NCI-H69 (cell line): ENCODE measurements at places on chromosomes 13 and 19.

GRCh38 chr19:23867895-23868294, 46.8 kb upstream of the ZNF726 start:
- DNase-seq: peak; percentile 6

DNA sequence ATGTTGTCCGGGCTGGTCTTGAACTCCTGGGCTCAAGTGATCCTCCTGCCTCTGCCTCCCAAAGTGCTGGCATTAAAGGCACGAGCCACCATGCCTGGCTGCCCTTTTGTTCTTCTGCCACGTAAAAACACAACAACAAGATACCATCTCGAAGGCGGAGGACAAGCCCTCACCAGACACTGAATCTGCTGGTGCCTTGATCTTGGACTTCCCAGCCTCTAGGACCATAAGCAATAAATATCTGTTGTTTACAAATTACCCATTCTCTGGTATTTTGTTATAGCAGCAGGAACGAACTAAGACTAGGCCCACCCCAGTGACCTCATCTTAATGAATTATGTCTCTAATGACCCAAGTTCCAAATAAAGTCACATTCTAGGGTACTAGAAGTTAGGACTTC, 128.4 kb upstream of the CACNA1A start:
- no peak for DNase-seq

GRCh38 chr13:72473321-72473720, 254.1 kb downstream of the MZT1 start:
- DNase-seq: no peak

DNA sequence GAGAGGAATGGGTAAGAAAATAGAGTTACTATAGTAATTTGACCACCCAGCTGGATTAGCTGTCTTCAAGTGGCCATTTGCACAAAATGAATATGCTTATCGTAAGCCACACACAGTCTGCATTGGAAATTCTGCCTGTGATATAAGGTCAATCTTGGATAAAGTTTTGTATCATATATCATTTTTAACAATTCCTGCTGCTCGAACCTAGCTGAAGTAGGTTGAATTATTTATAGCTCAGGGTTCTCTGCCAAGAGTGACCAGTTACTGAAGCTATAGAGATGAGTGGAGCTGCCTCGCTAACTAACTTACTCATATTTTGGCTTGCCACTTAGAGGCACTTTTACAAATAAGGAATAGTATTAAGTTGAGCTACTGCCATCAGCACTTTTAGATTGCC, 220.9 kb downstream of the RGCC start:
- DNase-seq: peak; percentile 50

DNA sequence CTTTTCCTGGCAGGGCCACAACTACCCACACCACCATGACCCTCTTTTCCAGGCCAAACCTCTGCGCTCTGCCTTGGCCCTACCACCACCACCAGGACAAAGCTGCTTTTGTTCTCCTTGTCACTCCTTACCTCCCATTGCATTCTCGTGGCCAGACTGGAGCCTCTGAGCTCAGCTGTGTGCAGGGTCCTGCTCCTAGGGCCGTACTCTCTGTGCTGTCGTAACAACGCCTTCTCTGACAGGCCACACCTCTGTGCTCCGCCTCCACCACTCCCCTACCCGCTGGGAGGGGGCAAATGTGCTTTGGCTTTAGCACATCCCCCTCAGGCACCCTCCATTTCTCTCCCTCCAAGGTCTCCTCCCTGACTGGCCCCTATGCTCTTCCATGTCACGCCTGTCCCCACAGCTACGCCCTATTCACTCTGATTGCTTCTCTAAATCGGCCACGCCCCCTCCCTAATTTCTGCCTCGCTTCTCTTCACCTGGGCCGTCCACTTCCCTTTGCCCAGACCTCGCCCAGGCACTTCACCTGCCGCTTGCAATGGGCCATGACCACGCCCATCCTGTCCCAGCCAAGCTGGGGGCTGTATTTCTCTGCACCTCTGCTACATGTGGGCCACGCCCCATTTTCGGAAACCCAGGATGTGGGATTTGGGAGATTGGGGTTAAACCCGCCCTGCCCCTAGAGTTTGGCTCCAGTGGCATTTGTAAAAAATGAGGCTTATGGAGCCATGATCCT, 472.3 kb downstream of the KLF12 start:
- DNase-seq: no peak

DNA sequence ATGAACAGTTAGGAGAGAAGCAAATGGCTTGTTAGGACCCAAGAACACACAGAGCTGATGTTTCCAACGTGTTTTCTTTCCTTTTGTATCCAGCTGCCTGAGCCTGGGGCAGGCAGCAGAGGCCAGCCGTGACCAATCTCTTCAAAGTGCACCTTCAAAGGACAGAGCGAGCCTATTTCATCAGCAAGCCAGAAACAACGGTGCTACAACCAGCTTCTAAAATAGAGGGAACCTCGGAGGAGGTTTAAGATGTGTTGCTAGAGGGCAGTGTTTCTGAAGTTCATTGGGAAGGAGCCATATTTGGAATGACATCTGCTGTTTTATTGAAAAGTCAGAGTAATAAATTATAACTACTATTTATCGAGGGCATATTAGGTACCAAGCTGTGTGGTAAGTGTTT, 56.2 kb upstream of the RFC3 start:
- DNase-seq: peak; percentile 85

DNA sequence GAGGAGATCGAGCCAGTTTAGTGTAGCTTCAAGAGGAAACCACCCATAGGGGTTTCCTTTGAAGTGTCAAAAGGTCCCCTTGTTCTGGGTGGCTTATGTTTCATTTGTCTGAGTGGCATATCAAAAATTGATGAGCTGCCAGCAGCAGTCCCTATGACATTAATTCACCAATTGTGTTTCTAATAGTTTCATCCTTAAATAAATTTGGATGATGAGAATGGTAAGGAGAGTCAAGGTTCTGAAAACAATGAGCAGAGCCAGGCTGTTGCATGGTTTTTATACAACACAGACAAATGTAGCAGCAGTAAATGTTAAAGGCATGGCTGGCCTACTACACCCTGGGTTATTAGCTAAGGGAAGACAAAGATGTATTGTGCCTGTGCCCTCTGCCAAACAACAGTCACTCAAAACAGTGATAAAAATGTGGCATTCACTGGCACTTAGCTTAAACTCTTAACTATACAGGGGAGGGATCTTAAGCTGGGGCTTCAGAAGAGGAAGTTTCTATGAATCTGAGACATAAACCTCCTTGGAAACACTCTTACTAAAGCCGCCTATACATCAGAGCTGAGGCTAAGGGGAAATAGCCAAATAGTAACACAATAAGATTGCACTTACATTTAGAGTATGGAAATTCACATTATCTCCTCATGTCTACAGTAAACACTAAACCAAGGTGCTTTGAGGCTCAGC, 200.5 kb downstream of the POU4F1 start:
- no peak for DNase-seq

GRCh38 chr13:108155185-108156106, 59.9 kb downstream of the LIG4 start:
- DNase-seq: peak; percentile 55

DNA sequence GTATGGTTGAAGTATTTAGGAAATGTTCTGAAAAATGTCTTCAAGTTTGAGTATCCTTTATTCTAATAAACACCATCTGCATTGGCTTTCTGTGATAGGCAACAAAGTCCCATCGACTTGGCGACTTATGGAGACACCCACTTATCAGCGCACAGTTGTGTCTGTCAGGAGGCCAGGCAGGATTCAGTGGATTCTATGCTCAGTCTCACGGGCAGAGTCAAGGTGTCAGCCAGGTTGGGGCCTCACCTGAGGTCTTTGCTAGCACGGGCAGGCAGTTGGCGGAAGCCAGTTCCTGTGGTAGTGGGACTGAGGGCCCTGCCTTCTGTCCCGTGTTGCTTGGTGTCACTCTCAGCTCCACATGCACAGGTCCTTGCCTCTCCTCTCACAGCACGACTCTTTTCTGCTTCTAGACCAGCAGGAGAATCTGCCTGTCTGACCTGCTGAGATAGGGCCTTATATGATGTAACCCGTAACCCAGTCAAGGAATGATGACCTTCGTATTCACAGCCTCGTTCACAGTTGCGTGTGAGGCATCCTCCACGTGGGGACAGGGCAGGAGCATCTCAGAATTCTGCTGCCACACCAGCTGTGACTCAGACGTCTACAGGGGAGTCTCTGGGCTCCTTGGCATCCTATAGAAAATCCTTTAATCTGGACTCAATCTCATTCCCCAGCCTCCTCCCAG, 10.0 kb downstream of the CUL4A start:
- no peak for DNase-seq

GRCh38 chr19:43726736-43727592, 11.1 kb downstream of the IRGC start:
- no peak for DNase-seq

- DNase-seq: no peak
Measured at GRCh38 chr19:29658221-29658991, 6.9 kb upstream of the PLEKHF1 start.

GRCh38 chr13:112064222-112064621, 2.7 kb upstream of the SOX1 start:
- DNase-seq: peak; percentile 68
